ENCODE measurements at places on chromosomes 5 and 9. TPM values are rescaled to one million over a fixed set of nuclear protein-coding genes. Genes with fewer than 3 reads are reported as not detected.

Gene TJP2
- 1.5 TPM for polyA plus RNA-seq

Gene PCDHB6
- not detected for polyA plus RNA-seq

Gene QRFP
- 0.42 TPM for polyA plus RNA-seq

Gene TTC16
- polyA plus RNA-seq: not detected

Gene GEMIN5
- polyA plus RNA-seq: 6.8 TPM

Gene TPPP
- polyA plus RNA-seq: 0.11 TPM

Data from naive B cell (primary cell).